ENCODE measurements at places on chromosomes 12 and 14. TPM values are rescaled to one million over a fixed set of nuclear protein-coding genes. Genes with fewer than 3 reads are reported as not detected.

The GALNT16 gene
- 3.9 TPM for total RNA-seq

The PTPRB gene
- total RNA-seq, result 0.93 TPM

The FAM90A1 gene
- total RNA-seq, result not detected

The ANO2 gene
- not detected for total RNA-seq

The NR2C1 gene
- 31.0 TPM for total RNA-seq

Measured in A549 treated with RU486 at 1 μM for 4 hours (cell line).